ENCODE measurements at places on chromosomes 11 and 22.

- DNase-seq, result no peak
Measured at GRCh38 chr11:61104963-61105362, 2.7 kb downstream of the CD5 start.

- DNase-seq, result no peak
Measured at GRCh38 chr11:94472916-94473799, 20.5 kb downstream of the MRE11 start.

GRCh38 chr11:44008698-44009097 is 39.1 kb upstream of the ACCSL start:
- no peak for DNase-seq

DNA sequence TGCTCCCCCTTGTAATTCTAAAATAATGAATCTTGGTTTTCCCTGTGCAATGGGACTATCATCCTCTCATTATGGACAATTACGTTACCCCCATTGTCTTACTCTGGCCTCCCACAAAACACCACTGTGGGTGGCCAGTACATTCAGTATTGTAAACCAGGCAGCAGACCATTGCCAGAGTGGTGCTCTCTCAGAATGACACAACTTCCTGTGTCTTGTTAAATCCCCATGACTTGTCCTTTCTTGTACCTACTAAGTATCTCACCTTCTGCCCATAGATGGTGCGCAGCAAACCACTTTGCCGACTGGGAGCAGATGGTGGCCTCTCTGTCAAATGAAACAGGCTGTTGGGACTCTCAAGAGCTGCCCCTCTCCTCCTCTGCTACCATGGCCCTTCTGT is 287.1 kb upstream of the RAG2 start:
- no peak for DNase-seq

- no peak for DNase-seq
Measured at GRCh38 chr11:128968916-128969315, 26.2 kb upstream of the TP53AIP1 start.

DNA sequence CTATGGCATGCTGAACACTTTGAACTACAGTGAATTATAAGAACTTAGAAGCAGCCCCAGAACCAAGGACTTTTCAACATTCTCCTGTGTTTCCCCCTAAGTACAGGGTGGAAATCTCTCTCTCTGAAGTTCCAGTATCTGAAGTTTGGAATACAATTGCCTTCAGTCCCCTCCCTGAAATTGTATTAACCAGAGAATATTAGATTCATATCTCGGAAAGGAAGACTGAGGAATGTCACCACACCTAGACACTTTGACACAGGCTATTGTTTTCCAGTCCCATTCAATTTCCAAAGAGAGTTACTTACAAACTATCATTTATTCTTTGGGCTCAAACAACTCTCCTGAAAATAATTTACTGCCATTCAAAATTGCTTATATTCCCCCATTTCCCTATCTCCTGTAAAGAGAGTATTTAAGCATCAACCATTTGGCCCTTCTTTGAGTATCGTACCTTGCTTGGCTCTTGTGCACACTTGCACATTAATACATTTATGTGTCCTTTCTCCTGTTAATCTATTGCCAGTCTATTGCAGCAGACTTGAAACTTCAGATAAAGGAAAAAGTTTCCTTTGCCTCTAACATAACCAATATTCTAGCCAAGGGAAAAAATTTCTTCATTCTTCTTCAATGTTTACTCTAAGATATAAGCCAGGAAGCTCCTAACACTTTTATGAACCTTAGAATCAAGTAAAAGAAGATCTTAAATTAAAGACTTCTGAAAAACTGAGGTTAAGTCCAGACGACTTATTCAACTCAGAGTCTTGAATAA is 402.4 kb upstream of the DDI1 start:
- DNase-seq, result no peak

DNA sequence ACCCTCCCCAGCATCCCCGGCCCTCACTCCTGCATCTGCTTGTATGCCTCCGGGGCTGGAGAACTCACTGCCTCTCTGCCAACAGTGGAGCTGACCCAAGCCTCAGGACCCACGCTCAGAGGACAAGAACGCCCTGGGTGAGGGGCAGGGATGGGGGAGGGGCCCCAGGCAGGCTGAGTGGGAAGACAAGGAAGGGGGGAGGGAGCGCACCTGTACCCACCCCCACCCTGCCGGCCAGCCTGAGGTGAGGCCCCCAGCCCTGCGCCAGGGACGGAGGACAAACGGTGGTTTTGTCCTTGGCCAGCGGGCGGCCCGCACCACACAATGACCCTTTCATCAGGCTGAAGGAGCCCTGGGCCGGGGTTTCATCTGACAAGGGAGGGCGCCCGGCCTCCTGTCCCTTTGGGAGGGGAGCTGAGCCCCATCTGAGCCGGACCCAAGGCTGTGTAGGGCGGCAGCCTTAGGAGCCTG is 10.0 kb downstream of the WNT7B start:
- no peak for DNase-seq

GRCh38 chr11:23585416-23586104 is 725.3 kb upstream of the CCDC179 start:
- no peak for DNase-seq

- no peak for DNase-seq
Measured at GRCh38 chr11:35274909-35275785, 136.2 kb downstream of the CD44 start.

DNA sequence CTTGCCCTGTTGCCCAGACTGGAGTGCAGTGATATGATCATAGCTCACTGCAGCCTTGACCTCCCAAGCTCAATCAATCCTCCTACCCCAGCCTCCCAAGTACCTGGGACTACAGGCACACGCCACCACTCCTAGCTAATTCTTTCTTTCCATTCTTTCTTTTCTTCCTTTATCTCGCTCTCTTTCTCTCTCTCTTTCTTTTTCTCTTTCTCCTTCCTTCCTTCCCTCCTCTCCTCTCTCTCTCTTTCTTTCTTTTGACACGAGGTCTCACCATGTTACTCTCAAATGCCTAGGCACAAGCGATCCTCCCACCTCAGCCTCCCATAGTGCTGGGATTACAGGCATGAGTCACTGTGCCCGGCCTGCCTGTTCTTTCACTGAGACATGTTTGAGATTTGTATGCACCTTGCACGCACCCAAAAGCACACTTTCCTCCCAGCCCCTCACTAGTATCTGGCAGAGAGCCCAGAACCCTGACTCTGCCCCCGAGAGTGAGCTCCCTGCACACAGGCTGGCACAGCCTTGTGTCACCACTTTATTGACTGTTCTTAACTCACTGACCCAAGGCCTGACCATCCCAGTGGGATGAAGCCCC is 56.8 kb downstream of the CD6 start:
- DNase-seq, result peak; percentile 81

GRCh38 chr11:107653076-107653475 is 58.8 kb downstream of the SLN start:
- DNase-seq, result no peak

DNA sequence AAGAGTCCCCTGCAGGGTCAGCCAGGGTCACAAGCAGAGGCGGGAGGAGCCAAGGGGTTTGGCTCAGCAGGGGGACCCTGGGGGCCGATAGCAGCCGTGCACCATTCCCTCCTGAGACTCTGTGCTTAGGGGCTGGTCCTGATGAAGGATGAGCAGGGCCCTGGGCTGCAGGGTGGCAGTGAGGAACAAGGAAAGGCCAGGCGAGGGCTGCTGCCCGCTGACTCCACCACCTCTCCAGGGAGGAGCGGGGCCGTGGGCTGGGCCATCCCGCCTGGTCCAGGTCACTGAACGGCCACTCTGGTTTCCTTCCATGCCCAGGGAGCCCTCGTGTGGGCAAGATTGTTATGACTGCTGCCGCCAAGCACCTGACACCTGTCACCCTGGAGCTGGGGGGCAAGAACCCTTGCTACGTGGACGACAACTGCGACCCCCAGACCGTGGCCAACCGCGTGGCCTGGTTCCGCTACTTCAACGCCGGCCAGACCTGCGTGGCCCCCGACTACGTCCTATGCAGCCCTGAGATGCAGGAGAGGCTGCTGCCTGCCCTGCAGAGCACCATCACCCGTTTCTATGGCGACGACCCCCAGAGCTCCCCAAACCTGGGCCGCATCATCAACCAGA is 9.2 kb upstream of the NDUFS8 start:
- no peak for DNase-seq

DNA sequence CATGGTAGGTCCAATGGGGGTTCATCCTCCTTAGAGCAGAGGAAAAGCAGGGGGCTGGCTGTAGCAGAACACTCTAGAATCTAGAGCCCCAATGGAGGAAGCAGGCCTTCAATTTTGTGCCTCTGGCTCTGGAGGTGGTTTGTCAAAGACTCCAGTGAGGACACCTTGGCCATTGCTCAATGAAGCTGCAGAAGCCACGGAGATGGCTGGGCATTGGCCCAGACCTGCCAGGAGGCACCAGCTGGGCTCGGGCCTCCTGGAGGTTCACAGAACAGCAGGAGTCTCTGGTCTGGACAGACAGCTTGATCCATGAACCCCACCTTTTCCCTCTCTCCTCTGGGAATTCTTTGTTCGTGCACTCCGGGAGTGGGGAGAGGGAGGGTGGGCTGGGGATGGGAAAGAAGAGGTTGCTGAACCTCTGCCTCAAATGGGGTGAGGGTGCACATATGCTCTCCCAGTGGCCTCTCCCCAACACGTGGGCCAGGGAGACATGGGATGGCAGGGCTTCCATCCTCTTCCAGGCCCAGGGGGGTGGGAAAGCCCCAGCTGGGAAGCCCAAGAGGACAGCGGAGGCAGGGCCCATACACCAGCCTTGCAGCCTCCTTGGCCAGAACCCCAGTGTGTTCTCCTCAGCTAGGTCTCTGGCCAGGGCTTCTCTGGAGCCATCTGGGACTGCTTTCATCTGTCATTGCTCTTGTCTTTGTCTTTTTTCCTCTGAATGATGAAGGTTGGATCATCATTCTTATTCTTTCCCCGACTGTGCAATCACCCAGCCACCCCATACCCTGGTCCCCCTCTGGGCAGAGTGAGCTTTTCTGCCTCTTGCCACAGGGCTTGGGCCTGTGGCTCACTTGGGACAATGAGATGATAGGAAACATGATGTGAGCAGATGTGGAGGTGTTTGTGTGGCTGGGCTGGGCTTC is 1019.4 kb downstream of the BRD1 start:
- DNase-seq, result no peak

DNA sequence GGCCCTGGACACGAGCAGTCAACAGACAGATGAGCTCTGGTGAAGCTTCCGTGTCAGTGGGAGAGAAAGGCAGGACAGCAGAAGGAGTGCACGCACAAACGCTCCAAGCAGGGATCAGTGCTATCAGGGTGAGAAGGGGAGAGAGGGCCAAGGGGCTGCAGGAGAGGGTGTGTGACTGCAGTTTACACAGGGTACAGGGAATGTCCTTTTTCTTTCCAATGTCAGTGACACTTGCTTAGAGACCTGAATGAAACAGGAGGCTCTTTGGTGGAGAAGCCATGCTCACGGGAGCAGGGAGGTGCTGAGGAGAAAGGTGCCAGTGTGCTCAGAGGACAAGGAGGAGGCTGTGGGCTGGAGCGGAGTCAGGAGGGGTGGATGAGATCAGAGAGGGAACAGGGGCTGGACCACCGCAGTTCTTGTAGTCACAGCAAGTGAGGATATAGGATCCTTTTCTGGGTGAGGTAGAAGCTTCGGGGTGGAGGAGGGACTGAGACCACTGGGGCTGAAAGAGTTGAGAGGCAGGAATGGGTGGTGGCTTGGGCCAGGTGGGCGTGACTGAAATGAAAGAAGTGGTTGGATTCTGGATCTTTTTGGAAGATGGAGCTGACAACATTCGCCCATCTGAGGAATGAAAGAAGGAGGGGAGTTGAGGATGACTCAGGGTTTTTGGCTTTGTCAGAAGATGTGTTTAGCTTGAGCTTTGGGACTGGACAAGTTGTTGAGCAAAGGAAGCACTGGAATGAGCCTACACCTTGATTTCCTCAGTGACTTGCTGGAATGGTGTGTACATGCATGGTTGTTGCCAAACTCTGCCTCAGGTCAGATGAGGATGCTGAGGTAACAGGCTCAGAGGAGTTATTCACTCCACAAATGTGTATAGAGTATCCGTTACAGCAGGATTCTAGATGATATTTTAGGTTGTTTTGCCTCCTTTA is 87.9 kb downstream of the ADAMTS15 start:
- no peak for DNase-seq

DNA sequence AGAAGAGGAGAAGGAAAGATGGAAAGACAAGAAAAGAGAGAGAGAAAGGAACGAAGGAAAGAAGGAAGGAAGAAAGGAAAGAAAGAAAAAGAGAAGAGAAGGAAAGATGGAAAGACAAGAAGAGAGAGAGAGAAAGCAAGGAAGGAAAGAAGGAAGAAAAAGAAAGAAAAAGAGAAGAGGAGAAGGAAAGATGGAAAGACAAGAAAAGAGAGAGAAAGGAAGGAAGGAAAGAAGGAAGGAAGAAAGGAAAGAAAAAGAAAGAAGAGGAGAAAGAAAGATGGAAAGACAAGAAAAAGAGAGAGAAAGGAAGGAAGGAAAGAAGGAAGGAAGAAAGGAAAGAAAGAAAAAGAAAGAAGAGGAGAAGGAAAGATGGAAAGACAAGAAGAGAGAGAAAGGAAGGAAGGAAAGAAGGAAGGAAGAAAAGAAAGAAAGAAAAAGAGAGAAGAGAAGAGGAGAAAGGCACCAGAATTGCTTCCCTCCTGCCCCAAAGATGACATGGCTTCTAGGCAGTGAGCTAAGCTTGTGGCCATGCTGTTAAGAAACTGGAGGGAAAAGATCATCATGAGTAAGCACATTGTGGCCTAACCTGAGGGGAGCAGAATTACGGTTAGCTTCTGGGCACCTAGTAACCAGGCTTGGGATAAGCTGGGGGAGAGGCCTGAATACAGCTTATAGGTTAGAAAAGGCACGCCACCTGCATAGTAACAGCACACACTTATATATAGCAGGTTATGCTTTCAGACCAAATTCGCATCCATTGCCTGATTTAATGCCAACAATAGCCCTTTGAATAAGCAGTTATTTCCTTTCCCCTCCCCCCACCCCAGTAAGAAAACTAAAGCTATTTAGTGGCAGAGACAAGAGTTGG is 2.3 kb upstream of the ST3GAL4 start:
- peak; percentile 20 for DNase-seq

DNA sequence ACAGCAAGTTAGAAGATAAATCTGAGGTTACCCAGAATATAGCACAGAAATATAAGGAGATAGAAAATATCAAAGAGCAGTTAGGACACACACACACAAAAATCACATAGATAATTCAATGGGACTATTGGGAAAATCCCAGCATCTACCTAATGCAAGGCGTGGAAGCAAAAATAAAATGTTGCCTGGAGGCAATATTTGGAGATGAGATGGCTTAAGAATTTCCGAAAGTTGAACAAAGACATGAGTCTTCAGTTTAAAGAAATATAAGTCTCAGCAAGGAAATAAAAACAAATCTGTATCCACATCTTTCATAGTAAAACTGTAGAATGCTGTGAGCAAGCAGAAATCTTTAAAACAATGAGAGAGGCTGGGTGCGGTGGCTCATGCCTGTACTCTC is 29.5 kb upstream of the ACR start:
- DNase-seq, result no peak

- DNase-seq, result no peak
Measured at GRCh38 chr22:41347066-41347859, 34.5 kb upstream of the TEF start.
